Activated CD4-positive, CD25-positive, alpha-beta regulatory T cell treated with anti-CD3 and anti-CD28 coated beads, Interleukin-2, amount 50 U/mL, for 16 hours (primary cell): ENCODE measurements at places on chromosomes 6 and 20.

DNA sequence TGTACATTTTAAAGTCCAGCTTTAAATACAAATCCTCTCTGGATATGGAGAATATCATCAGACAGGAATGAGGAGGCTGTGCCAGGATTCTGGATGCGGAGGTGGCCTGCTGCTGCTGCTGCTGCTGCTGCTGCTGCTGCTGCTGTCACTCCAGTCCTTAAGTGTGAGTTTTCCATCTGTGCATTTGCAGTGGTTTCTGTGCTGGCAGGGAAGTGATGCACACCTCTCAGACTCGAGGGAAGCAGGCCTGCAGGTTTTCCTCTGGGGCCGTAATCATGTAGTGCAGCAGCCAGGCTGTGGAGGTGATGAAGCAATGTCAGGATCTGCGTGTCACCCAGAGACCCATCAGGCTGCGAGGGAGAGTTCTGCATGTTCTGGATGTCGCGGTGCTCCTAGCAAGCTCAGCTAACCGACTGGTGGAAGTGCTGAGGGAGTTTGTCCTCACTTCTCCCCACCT lies 32.0 kb downstream of the CFAP61 start:
- no peak for DNase-seq

DNA sequence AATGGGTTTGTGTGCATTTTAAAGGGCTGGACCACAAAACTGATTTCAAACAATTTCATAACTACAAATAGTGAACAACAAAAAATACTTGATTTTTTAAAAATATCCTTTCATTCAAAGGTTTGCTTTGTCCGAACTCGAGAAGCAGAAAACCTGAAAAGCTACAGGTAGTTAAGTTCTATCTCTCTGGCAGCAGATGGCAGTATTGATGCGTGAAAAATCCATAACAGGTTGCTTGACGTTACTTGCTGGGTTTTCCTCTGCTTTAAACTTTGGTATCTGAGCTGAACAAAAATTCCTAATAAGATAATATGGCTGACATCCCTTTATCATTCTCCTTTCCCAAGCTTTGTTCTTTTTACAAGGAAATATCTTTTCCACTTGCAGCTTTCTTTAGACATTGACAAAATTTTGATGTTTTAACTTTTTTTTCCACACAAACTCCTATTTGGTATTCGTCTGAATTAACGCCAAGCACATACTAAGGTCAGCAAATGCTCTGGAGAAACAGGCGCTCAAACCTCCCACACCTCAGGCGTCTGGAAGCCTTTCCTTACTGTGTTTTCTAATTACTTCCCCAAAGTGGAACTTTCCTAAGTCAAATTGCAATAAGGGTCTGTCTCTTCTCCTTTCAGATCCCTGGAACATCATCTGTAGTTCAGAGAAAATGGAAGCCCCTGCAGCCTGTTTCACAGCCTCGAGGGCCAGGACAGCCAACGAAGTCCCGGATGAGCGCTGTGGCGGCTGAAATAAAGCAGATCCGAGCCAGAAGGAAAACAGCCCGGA lies 50.3 kb upstream of the GFRAL start:
- no peak for DNase-seq

- DNase-seq: no peak
Measured at GRCh38 chr6:111329882-111330633, 153.0 kb downstream of the REV3L start.

DNA sequence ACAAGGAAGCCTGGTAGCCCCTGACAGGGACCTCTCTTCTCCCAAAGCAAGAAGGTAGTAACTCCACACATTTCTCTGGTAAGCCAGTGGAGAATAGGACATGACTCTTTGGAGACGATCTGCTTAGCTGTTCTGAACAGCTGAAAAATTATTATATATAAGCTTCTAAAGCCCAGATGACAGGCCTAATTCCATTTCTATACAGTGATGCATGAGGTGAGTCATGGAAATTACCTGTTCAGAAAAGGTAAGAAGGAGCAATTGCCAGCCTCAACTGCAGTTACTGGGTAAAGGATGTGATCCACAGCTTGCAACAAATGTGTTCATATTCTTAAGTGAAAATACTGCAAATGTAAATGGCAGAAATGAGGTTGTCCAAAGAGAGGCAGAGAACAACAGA lies 54.0 kb downstream of the PREP start:
- DNase-seq: no peak

DNA sequence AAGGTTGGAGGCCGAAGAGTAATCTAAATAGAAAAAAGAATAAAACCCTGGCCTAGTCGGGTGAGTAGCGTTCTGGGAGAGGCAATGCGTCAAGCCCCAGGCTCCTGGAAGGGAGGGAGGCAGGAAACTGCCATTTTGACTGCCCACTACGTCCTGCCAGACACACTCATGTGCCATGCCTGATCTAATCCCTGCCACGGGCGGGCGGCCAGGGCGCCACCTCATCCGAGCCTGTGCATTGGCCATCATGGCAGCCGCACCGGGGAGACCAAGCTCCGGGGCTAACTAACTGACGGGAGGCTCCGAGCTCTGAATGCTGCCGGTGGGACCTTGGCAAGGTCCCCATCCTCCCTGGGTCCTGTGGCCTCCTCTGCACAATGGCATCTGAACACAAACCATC lies 68.8 kb downstream of the INSM1 start:
- no peak for DNase-seq

DNA sequence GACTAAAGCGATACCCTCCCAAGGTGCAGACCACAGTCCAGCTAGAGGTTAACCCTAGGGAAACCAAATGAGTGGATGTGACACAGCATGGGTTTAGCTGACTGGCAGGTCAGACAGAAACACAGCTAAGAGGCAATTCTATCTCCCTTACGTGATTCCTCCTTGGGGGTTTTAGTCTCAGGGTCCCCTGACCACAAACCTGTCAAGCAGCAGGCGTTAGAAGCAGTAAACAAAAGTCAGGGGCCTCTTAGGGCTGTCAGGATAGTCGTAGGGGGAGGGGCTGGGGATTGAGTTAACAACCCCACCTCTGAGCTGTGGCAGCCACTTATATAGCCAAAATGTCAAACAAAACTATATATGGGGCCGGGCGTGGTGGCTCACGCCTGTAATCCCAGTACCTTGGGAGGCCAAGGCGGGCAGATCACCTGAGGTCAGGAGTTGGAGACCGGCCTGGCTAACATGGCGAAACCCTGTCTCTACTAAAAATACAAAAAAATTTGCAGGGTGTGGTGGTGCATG lies 13.6 kb downstream of the KCNK5 start:
- DNase-seq: no peak

DNA sequence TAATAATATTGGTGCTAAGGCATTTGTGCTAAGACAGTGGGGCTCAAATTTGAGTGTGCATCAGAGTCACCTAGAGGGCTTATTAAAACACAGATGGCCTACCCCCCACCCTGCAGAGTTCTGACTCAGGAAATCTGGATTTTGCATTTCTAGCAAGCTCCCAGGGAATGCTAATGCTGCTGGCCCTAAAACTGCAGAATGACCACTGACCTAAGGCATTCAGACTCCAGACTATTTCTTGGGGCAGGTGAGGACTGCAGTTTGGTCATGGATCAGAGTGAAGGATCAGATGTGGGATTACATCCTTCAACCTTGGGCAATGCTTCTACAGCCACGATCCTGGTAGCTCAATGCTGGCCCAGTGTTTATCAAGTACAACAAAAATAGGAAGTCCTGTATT lies 610.1 kb upstream of the FLRT3 start:
- no peak for DNase-seq

DNA sequence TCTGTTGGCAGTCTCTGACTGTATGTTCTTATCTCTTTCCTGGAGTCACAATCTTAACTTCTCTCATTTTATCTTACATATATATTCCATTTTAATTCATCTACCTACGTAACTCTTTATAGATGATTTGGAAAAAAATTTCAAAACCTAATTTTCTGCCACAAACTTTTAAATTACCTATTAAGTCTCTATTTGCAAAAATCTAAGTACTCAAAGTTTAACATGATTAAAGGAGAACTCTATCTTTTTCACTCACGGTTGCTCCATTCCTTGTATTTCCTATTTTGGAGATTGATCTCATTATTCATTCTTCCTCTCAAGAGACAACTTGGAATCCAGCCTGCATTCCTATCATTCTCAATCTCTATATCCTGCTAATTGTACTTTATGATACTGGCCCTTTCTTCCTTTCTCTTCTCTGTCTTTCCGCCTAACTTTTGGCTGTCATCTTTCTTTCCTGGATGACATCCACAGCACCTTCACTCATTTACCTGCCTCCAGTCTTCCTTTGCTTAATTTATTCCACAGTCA lies 1071.1 kb upstream of the CITED2 start:
- no peak for DNase-seq

- DNase-seq: no peak
Measured at GRCh38 chr6:170211404-170212025, 79.4 kb downstream of the DLL1 start.

DNA sequence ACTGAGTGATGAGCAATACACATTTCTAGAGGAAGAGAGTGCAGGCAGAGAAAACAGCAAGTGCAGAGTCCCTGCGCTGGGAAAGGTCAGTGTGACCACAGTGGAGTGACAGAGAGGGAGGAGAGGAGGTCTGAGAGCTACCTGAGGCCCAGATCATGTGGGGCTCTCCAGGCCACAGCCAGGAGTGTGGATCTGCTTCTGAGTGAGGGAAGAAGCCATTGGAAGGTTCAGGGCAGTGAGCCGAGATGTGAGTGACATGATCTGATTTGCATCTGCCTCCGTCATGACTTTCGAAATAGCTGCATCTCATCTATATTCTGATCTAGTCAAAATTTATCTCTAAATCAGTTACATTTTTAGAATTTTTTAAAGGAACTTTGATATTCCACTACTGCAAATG lies 367.1 kb downstream of the PREX1 start:
- DNase-seq: no peak

- no peak for DNase-seq
Measured at GRCh38 chr20:4454111-4454510, 267.6 kb upstream of the PRND start.

DNA sequence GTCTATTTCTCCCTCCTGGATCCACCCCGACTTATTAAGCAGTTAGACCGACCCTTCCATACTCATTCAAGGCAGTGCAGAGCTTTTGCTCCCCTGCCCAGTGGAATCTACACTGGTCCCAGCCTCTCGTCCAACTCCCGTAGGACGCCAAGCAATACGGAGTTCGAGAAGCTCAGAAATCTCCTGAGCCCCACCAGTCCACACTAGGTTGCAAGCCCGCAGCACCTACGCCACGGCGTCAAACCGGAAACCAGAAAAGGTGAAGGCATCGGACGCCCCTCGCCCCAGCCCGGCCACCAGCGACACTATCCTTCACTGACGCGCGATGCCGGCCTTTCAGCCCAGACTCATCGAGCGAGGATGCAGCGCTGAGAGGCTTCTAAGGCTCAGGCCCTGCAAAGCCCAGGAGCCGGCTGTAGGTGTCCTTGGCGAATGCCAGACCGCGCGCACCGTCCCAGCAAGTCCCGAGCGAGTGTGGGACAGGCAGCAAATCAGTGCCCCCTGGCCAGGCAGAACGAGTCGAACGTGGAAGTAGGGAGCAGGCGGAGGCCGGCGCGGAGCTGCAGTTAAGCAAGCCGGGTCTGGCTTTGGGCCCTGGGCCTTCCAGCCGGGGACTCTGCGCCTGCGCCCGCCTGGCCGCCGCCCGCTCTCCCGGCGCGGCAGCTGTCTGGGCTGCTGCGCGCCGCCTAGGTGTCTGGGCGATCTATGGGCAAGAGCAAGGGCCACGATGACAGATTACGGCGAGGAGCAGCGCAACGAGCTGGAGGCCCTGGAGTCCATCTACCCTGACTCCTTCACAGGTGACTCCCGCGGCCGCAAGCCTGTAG lies at the start of gene RWDD1:
Gene RWDD1 (plus strand): TSS at position 649 of the 827 bp plus-strand sequence. CDS start 79 bp downstream, at position 728.
- DNase-seq: peak; percentile 96

DNA sequence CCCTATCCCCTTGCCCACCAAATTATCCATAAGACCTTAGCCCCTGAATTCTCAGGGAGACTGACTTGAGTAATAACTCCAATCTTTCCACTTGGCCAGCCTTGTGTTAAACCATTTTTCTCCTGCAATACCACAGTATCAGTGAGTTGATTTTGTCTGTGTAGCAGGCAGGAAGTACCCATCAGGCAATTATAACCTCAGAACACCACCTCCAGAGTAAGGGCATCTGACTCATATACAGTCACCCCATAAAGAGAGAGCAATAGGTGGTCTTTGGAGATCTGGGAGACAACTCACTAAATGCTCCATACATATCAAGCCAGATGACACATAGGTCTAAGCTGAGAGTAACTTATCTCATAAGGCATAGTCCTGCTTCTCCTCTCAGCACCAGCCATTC lies 83.7 kb downstream of the FILIP1 start:
- no peak for DNase-seq

- no peak for DNase-seq
Measured at GRCh38 chr6:13308332-13308731, 20.0 kb downstream of the TBC1D7 start.

GRCh38 chr20:401682-402495 lies 6.2 kb upstream of the RBCK1 start:
- no peak for DNase-seq

GRCh38 chr6:136764517-136764993 lies 27.7 kb downstream of the MAP3K5 start:
- DNase-seq: no peak

DNA sequence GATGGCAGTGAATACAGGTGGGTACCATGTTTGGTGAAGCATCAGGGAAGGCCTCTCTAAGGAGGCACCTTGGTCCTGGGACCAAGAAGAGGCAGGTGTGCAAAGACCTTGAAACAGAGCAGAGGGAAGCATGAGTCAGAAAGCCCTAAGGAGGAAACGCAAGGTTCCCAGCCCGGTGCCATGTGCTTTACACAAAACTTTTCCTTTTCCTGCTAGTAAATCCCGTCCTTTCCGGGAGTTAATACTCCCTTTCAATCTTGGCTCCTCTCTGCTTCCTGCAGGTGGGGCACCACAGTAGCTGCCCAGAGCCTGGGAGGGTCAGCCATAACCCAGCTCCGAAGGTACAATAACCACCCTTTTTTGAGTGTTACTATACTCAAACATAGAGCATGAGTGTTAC lies 19.4 kb upstream of the SLC23A2 start:
- no peak for DNase-seq

DNA sequence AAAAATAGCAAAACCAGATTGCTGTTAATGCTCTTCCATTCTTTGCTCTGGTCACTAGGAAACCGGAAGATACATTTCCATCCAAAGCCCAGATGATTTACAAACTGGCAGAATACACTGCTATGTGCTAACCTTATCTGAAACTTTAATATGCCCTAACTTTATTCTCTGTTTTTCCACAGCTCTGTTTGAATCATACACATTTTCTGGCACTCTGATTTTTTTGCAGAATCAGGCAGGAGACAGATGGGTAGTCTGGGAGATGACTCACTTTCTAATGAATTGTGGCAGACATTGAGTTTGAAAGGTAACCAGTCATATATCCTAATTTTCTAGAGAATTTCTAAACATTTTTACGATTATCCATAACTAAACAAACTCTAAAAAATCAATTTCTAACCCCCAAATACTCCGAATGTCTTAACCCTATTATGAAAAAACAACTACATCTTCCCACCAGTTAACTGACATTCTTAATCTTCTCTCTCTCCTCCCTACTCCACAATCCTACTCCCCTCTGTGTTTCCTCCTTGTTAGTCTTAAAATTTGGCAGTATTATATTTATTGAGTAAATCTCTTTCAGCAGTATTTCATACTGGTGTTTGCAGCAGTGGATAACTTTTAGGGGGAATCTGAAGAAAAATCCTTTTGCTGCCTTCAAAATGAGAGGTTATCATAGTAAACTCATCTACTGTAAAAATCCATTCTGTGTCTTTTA lies 63.5 kb downstream of the MAN1A1 start:
- DNase-seq: no peak
